CD4-positive, alpha-beta T cell treated with Interleukin-2 at 100 ng/mL for 4 hours (primary cell): ENCODE measurements at places on chromosomes 7 and 10.
A peak's percentile ranks its signal among the peaks of the same experiment; 100 is the strongest.

GRCh38 chr10:124511205-124512039 is 49.8 kb downstream of the LHPP start:
- no peak for DNase-seq

GRCh38 chr10:14527915-14528314 is 197.2 kb upstream of the FRMD4A start:
- no peak for DNase-seq

DNA sequence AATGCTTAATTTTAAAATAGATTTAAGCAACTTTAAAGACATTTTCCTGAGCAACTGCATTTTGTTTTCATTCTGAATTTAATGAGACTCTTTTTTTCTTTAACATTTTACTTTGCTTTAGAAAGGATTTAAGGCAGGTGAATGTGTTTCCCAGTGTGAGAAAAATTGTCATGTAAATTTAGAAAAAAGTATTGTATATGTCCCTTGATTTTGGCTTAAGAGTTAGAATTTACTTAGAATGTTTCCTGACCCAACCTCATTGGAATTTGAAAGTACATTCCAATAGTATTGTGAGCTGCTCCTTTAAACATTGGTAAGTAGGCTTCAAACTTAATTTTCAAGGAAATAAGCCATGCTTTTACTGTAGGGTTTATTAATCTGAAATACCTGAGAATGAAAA is 110.2 kb downstream of the PTEN start:
- DNase-seq = no peak

DNA sequence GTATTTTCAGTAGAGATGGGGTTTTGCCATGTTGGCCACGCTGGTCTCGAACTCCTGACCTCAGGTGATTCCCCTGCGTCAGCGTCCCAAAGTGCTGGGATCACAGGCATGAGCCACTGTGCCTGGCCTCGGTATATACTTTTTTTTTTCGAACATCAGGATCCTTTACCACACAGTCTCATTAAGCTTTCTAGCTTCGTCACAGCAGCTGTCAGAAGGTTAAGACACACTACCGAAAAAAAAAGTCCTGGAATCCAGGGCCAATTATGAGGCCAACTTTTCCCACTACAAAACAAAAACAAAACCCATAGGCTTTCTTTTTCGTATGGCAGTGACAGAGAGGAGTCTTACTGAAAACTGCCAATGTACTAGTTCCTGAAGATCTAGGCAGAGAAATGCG is 30.7 kb downstream of the ZC3HC1 start:
- DNase-seq = no peak

- peak; percentile 2 for DNase-seq
These were observed 861 bp downstream of the NRBF2 start for GRCh38 chr10:63133821-63134557.

DNA sequence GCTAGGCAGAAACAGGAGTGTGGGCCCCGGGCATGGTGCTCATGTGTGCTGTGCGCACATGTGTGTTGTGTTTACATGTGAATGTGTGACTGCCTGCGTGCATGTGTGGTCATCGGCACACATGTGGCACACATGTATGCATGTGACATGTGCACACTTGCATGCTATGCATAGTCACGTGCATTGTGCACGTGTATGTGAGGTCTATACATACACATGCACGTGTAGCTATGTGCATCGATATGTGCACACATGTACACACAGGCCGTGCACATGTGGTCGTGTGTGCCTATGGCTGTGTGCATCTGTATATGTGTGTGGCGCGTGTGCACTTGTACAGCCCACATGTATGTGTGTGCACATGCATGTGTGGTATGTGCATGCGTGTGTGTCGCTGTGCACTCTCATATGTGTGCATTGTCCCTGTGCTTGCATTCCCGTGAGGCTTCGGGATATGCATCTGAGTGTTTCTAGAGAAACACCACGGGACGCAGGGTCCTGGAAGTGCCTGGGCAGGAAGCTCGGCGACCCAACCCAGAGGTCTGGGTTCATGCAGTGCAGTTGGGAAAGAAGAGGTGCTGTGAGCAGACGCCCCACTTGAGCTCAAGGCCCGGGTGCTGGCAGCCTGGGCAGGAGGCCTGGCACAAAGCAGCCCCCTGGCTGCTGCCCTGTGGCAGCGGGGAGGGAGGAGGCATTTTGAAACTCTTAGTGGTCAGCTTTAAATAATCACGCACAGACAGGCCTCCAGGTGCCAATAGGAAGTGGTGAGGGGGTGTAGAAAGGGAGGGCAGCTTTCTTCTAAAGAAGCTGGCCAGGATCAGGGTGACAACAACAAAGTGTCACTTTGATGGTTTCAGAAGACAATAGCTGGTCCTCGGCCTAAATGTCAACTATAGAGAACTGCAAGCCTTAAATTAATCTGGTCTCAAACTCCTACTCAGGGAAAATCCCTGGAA is 410.0 kb upstream of the MGMT start:
- no peak for DNase-seq

DNA sequence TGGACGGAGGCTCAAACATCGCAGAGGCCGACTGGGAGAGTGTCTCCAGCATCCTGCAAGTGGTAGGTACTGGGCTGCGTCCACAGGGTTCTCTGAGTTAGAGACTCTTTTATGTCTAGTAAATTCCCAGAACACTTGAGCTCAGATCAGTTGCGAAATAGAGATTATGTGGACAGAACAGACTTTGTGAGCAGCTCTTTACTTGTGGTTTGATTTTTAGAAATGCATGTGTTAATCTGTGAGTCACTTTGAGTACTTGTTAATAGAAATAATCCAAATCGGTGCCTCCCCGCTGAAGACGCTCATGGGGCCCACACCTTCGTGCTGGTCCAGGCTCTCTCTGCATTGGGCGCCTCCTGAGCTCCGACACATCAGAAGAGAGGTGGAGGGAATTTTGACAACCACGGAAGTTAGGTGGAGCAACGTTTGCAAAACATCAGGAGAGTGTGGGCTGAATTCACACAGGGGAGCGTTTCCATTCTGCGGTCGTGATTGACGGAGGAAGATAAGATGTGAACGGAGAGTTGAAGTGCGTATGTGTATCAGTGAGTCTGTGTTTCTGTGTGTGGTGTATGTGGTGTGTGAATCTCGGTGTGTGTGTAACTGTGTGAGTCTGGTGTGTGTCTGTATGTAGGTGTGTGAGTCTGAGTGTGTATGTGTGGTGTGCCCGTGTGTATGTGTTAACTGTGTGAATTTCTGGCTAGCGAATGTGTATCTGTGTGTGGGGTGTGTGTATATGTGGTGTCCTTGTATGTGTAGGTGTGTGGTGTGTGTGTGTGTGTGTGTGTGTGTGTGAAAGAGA is 32.1 kb downstream of the PFKP start:
- no peak for DNase-seq

DNA sequence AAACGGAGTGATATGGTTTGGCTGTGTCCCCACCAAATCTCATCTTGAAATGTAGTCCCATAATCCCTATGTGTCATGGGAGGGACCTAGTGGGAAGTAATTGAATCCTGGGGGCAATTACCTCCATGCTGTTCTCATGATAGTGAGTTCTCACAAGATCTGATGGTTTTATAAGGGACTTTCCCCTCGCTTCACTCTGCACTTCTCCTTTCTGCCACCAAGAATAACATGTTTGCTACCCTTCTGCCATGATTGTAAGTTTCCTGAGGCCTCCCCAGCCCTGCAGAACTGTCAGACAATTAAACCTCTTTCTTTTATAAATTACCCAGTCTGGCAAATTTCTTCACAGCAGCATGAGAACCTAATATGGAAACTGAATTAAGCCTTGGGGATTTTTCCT is 19.1 kb downstream of the FAM3C start:
- DNase-seq = no peak

GRCh38 chr10:13990392-13990805 is 340.3 kb downstream of the FRMD4A start:
- DNase-seq = no peak

DNA sequence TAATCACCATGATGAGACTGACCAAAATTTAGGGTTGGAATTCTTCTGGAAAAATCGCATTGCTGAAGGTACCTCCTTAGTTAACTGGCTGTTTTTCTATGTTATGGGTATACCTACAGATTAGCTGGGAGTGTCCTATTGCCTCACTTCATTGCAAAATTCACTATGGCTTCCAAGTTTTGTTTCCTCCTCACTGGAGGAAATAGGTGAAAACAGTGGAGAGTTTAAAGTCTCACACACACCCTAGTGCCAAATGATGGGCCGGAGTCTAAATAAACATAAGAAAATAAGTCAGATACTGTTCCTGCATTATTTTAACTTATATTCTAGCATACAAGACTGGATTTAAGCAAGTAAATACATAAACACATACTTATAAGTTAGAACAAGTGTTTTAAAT is 98.2 kb downstream of the AHR start:
- DNase-seq = no peak

- DNase-seq = peak; percentile 75
These were observed 2.1 kb upstream of the ADAM8 start for GRCh38 chr10:133278577-133279265.

- DNase-seq = peak; percentile 53
These were observed 37.4 kb upstream of the DUSP5 start for GRCh38 chr10:110460111-110460809.

- DNase-seq = no peak
These were observed 30.3 kb upstream of the GPAM start for GRCh38 chr10:112213836-112214235.

GRCh38 chr10:133523631-133524203 is 3.4 kb upstream of the CYP2E1 start:
- no peak for DNase-seq

GRCh38 chr10:129845111-129845753 is 118.8 kb downstream of the EBF3 start:
- DNase-seq = no peak

GRCh38 chr7:99098824-99099498 is 44.9 kb downstream of the SMURF1 start:
- no peak for DNase-seq

DNA sequence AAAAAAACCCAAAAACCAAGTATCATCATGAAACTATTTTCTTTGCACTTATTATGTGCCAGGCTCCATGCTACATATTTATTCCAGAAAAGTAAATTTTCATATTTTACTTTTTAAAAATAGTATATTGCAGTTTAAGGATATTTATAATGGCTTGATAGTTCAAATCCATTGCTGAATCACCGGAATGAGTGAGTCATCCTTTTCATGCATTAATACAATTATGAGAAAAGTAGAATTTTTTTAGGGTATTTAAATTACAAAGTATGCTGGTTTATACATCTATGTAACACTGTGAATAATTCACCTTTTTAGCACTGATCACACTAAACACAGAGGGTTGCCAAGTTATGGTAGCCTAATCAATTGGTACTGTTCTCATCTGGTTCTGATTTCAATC is 54.3 kb downstream of the SLC16A9 start:
- DNase-seq = no peak

- DNase-seq = peak; percentile 22
These were observed 64.0 kb downstream of the RASGEF1A start for GRCh38 chr10:43202657-43203447.

- DNase-seq = no peak
These were observed 2.1 kb upstream of the SFMBT2 start for GRCh38 chr10:7412928-7413282.

GRCh38 chr10:43576062-43576461 is 1.6 kb upstream of the ZNF239 start:
- peak; percentile 26 for DNase-seq

DNA sequence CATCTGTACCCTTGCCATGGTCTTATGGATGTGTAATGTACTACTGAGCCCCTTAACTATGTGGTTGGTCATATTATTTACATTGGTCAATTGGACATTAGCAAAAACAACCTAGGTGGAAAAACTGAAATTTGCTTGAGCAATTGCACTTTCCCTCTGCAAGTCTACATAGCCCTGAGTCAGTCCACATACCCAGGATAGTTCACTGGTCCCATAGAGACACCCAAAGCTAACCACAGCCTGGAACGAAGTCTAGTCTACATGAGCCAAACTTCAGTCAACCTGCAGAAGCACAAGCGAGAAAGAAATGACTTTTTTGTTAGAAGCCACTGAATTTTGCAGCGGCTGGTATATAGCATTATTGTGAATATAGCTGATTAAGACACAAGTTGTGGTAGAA is 37.6 kb upstream of the COL1A2 start:
- DNase-seq = no peak

GRCh38 chr7:98862716-98863420 is 6.9 kb downstream of the TMEM130 start:
- no peak for DNase-seq

GRCh38 chr10:34644224-34644623 is 170.9 kb downstream of the PARD3 start:
- DNase-seq = no peak

- no peak for DNase-seq
These were observed 86.2 kb upstream of the DYNC1I1 start for GRCh38 chr7:95686109-95686508.

DNA sequence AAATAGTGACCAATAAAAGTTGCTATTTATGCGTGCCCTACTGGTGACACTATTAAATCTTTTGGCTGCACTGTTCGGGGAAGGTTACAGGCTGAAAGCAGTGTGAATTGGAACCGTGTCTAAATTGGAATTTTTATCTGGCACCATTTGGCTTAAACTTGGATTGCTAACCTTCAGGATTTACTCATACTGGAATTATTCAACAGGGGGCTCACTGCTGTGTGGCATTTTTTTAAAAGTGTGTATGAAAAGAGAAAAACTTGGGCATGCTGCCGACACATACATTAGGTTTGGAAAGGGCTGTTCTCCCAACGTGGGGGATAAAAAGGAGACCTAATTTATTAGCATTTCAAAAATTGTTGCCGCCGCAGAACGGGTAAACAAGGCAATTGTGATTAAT is 537.9 kb upstream of the MGMT start:
- no peak for DNase-seq

DNA sequence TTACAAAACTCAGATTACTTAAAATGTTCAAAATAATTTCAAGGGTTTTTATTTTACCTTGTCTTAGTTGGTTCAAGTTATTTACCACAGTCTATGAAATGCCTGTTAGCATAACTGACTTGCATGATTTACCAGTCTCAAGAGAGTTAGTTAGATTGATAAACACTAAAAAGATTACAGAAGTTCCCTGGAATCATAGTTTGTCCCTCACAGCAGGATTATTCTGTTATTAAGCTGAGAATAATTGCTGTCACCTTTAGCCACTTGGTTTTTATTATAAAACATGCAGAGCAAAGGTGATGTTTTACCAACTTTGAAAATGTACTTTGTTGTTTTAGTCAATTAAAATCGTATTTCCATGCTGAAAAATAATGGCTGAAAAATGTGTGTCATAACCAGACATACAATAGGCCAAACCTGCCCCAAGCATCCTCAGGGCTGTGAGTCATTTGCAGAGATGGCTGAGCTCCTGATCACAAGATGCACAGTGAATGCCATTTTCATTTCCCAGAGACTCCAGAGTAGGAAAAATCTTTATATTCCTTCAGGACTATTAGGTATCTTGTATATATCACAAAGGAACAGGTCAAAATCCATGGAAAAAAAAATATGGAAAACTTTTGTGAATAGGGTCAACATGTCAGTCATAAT is 87.8 kb upstream of the DKK1 start:
- DNase-seq = no peak
